Esophagus mucosa (tissue), 1 donor: ENCODE measurements at places on chromosomes 1 and 21. TPM values are rescaled to one million over a fixed set of nuclear protein-coding genes. Genes with fewer than 3 reads are reported as not detected.

- no peak for ATAC-seq
Observed at GRCh38 chr1:65538664-65539063, 118.2 kb downstream of the LEPR start.

- ATAC-seq, result no peak
Observed at GRCh38 chr1:81424061-81424460, 376.7 kb upstream of the ADGRL2 start.

DNA sequence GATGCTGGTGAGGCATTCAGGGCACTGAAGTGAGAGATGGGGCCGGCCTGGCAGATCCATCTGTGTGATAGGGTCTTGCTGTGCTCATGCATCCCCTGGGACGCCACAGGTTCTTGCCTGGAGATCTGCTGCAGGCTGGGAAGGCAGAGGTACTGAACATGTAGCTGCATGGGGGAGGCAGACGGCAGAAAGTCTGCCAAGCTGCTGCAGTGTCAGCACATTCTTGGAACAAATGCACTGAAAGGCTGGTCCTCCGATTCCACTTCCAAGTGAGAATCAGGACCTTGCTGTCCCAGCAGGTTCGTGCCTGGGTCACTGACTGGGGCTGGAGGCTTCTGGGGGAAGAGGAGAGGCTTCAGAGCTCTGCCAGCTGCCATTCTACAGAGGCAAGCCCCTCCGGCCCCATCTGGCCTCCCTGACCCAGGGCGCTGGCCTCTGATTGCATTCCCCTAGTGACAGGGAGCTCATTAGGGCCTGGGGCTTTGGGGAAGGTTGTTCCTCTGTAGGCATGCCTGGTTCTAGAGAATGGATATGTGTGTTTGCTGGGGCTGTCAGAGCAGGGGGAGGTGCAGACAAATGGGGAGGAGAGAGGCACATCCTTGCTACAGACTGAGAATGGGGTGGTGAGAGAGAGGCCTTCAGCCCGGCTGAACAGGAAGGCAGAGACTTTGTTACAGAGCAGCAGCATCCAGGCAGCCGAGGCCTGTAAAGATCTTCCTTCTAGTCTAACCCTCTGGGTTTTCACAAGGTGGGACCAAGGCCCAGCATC lies 174.0 kb downstream of the TRABD2B start:
- ATAC-seq, result no peak

DNA sequence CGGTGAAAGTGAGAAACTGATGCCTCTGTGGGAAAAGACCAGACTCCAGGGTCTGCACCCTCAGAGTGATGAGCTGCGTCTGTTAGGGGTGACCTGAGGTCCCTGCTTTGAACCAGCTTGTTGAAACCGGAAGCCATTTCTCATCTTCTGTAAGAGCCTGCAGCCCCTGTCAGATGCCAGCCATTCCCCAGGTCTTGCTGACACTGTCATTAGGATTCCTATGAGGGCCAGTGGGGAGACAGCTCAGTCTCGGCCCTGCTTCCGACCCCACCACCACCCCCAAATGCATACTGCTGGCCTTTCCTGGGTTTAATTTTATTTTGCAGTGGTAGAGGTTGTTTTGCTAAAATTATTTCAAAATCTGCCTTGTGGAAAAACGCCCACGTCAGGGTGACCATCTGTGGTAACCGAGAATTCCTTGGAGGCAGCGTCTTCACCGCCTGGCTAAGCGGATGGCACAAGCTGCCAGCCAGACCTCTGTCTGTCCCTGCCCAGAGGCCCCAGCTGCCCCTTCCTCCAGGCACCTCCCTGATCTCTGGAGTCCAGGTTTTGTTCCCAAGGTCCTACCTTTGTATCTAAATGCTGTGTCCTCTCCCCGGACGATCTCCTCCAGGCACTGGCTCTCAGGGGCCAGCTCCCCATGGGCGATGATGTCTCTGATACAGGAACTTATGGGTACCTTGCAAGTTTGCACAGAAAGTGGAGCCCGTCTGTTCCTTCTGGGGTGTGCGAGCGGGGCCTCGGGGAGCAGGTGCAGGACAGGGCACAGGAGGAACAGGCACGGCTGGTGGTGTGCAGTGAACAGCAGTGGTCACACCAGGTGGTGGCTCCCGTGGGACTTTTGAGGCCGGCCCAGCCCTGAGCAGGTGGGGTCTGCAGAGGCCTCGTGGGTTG lies 49.9 kb downstream of the PRKCZ start:
- ATAC-seq, result no peak

RIIAD1 gene
- not detected for total RNA-seq

DNA sequence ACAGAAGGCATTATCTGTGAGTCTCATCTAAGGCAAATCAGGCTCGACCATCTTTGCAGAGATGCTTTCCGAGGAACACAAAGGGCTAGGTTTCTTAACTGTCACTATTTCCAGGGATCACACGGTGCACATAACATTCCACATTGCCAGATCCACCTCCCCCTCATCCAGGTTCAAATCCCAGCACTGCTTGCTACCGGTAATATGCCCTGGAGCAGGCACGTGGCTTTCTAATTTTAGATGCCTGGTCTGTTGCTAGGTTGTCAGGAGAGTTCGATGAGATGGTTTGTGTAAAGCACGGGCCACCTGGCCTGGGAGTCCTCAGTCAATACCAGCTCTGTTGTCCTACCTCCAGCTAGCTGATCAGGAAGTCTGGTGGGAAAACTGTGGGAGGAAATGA lies 598.6 kb downstream of the NPHP4 start:
- ATAC-seq, result no peak

DNA sequence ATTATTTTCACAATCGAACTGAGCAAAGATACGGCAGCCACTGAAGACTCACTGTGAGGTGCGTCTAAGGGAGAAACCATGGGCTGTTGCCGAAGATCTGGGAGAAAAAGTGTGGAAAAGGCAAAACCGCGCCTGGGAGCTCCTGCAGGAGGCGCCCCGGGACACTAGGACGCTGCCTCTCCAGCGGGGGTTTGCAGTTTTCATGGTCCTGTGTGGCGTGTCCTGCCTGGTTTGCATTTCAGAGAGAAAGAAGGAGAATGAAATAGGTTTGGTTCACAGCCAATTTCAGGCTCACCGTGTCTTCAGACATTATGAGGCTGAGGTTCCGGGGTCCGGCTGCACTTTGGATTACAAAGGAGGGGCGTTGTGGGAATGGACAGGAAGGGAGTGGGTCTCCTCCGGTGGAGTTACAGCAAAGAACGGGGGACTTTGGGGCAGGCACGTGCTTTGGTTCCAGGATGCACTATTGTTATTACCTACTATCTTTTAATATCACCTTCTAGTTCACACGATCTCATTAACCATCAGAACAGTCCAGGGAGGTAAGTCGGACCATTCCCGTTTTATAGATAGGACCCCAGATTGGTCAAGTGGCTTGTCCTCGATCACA lies 179.8 kb downstream of the DYRK1A start:
- ATAC-seq, result no peak

DNA sequence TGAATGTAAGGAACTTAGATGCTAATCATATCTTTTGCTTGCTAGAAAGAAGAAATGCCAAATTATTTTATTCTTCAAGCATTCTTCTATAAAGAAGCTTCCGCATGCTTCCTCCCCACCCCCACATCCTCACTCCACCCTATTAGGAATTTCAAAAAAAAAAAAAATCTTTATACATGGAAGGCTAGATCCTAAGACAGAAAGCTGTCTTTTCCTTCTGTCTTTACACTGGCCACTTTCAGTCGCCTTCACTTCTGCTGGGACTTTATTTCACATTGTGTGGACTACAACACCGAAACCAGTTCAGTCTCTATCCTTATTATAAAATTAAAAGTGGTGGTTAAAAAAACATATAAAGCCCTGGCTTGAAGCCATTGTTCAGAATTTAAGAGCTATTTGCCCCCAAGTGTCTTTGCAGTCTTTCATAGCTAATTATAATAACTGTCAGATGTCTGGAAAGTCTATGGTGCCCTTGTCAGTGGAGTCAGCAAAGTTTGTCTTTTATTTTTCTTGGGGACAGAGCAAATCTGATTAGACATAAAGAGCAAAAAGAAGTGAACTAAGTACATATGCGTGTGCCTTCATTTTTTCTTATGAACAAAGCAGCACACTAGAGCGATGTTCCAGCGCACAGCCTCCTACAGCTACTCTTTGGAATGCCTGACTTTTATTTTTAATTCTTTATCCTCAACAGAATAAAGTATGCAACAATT lies 297.7 kb downstream of the PTPRC start:
- no peak for ATAC-seq

DNA sequence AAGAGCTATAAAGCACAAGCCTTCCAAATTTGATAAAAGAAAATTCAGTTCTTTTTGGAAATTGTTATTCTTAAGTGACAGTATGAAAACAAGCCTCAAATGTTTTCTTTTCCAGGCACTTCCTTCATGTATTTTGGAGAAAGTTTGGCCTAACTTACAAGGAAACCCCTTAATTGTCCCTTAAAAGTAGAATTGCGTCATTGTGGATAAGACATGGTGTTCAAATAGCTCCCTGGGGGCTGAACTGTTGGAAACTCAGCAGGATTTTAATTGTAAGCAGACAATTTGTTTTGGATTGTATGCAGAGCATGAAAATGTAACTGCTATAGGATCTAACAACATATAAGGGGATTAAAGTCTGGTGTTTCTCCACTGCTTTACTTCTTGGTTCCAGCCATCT lies 35.4 kb upstream of the FGGY start:
- ATAC-seq, result no peak

GRCh38 chr21:41865002-41865777 lies 14.0 kb downstream of the PRDM15 start:
- peak; percentile 38 for ATAC-seq

CYP4A11 gene
- total RNA-seq, result not detected

DNA sequence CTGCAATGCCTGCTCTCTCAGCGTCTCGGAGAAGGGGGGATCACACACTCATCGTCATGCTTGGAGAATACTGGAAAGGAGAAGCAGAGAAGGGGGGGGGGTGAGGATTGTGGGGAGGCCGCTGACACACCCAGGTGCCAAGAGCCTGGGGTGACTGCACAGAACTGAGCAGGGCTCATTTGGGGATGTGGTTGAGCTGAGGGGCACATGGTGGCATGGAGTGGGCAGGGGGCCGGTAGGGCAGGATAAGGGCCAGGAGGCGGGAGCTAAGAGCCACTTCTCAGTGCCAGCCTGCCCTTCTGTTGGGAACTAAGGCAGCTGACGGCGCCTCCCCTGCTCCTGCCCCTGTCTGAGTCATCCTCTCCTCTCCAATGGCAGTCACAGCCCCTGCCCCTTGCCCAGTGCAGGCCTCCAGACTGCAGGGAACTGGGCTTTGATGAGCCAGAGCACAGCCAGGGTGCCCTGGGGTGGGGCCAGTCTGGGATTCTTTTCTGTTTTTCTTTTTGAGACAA lies 27.2 kb downstream of the MRPL37 start:
- ATAC-seq, result peak; percentile 45

- no peak for ATAC-seq
Observed at GRCh38 chr1:118945489-118945888, 42.7 kb downstream of the TBX15 start.
